ENCODE measurements at places on chromosomes 7 and 10. TPM values are rescaled to one million over a fixed set of nuclear protein-coding genes. Genes with fewer than 3 reads are reported as not detected.

DYDC2 gene
- not detected for total RNA-seq

SPDYE1 gene
- total RNA-seq = not detected

- DNase-seq = peak; percentile 24
These were observed 125.7 kb upstream of the MYO3A start for GRCh38 chr10:25808372-25808771.

TMEM270 gene
- total RNA-seq = not detected

GRCh38 chr10:100656454-100656853, 88.9 kb upstream of the PAX2 start:
- peak; percentile 60 for DNase-seq

DNA sequence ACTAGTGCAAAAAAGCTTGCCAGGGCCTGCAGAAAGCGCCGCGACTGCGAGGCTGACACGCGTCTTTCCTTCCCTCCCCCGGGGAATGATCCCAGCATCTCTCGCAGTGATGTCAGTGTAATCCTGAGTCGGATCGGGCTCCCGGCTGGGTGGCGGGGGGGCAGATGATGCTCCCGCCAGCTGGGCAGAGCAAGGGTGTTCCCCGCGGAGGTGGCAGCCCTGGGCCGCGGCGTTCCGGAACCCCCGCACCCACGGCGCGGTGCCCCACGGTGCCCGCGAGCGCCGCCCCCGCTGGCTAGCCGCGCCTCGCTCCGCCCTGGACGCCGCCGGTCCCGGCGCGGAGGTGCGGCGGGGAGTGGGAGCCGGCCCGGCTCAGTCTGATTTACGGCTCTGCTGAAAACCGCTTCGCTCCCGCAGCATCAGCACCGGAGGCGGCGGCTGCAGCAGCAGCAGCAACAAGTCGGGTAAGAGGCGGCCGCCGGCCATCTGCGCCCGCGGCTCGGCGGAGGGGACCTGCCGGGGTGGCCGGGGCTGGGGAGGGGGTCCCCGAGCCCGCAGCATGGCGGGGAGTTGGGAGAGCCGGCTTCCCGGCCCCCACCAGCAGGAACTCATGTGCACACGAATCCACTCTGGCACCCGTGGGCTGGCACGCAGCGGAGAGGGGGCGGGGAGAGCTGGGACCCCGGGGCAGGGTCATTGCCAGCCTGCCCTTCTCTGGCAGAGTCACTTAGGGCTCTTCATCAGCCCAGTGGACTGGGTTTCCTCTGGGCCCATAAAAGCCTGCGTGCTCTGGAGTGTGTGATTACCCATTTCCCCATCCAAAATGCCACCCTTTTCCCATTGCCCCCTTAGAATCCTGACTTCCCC, at the start of gene ZNF365:
ZNF365 (plus strand) TSS at position 375 of the 867 bp plus-strand sequence. CDS start 1,825 bp downstream, outside the sequence.
- peak; percentile 76 for DNase-seq

- DNase-seq = no peak
These were observed 10.4 kb upstream of the USP54 start for GRCh38 chr10:73601486-73601921.

CYP26C1 gene
- 0.07 TPM for total RNA-seq

- DNase-seq = no peak
These were observed 32.9 kb downstream of the PPP2R2D start for GRCh38 chr10:131933696-131934086.

DNA sequence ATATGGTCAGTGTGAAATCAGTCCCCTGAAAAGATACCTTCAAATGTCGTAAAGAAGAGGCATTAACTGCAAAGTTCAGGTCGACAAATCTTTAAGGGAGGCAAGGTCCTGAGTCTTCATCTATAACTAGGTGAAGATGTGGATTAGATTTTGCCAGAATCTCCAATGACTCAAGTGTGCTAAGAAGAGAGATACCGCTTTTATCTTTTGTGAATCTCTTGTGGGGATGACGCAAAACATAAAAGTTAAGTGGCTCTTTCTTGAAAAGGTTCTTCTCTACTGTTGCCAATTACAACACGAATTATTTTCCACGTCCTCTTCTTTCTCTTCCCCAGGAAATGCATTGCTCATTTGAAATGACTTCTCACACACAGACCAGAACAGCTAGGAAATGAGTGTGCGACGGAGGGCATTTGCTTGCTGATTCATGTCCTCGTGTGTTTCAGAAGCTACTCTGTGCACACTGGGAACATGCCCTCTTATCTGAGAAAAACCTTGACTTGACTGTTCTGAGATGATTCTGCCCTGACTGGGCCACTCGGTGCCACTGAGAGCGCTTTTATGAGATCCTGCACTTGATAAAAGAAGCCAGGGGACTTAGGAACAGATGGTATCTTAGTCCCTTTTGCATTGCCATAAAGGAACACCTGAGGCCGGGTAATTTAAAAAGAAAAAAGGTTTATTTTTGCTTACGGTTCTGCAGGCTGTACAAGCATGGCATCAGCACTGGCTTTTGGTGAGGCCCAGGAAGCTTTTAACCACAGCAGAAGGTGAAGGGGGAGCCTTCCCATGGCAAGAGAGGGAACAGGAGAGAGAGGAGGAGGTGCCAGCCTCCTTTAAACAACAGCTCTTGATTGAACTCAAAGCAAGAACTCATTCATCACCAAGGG, 169.5 kb upstream of the PFKP start:
- DNase-seq = no peak

DNA sequence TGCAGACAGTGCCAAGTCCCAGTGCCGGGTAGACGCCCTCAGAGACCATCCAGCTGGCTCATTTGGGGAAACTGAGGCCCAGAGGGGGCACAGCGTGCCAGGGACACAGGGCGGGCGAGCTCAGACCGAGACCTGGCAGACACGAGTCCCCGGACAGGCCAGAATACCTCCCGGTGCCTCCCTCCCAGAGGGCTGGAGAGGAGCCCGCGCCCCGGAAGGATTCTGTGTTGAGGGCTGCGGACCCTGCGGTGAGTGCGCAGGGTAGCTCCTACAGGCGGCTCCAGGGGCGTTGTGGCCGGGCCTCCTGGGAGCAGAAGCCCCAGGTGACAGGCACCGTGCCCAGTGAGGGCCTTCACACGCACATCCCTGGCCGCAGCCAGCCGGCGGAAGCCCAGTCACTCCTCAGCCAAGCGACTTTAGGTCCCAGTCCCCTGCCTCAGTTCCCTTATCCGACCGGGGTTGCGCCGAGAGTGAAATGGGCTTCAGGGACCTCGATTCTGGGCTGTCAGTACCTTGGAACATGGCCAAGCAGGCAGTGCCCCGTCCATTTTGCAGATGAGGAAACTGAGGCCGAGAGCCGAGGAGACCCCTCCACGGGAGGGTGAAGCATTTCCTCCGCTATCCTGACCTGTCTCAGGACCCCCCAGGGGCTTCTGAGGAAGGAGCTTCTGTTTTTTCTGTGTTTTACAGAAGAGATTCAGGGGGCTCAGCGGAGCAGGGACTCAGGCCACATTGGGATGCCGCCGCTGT, 73.6 kb downstream of the ELFN1 start:
- no peak for DNase-seq

DNA sequence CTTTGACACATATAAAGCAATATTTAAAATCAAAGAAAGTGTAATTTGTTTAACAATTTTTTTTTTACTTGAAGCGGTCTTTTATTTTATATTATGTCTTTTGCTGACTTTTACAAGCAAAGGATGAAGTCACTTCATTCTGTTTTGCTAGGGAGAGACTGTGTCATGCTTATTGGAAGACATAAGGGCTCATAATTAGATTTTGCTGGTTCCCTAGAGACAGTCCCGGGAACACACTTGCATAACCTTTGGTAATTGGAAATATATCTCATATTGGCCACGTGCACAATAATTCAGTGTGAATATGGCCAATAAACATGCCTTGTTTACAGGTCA, 448 bp upstream of the NET1 start:
- no peak for DNase-seq

- no peak for DNase-seq
These were observed 213.6 kb downstream of the CELF2 start for GRCh38 chr10:11231285-11231684.

DNA sequence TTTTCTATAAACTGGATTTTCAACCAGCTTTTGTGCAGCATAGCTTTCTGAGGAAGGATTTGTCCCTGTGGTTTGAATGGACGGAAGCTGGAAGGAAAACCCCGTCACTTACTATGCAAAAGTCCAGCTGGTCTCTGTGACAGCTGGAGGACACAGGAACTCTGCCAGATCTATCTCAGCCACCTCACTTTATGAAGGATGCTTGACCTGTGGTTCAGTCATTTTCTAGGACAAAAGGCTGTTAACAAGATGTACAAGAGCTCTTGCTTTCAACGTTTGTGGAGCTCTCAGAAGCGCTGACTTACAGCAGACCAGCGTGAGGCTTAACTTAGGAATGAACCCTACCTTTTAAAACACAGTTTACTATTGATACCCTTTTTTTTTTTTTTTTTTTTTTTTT, 90.8 kb downstream of the CREM start:
- no peak for DNase-seq

DNA sequence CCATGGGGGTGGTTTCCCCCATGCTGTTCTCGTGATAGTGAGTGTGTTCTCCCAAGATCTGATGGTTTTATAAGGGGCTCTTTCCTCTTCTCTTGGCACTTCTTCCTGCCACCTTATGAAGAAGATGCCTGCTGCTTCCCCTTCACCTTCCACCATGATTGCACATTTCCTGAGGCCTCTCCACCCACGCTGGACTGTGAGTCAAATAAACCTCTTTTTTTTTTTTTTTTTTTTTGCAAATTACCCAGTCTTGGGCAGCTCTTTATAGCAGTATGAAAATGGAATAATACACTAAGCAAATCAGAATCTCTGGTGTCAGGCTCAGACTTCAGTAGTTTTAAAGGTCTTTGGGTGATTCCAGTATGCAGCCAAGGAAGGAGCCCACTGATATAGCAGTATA, 28.2 kb downstream of the TAS2R41 start:
- no peak for DNase-seq

DNA sequence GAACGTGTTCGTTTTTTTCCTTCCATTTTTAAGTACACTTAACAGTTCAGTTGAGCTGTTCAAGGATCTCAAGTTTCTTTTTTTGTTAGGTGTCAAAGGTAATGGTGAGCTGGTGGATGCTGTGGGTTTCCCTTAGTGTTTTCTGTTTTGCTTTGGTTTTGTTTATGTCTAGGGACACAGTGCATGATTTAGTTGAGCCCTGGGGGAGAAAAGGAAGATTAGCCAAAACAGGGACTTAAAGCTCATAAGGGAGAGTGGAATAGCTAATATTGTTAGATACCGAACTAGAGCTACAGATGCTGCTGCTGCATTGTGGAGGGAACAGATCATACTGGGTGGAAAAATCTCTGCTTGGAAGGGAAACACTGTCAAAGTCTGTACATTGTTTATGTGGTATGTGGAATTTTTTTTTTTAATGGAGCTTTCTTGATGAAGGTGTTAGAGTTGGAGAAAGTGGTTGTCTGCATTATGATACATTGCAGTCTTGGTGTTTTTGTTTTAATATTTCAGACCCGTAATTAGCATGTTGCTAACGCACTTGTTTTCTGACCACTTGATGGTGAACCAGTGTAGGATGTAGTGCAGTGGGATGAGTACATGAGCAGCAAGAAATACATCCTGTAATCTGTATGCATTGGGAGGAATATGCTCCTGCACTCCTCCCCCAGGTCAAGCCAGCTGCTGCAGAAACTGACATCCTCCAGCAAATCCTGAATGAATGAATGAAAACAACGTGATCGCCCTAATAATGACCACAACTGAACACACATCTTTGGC, 2.1 kb downstream of the GLCCI1 start:
- DNase-seq = peak; percentile 69

SRRT gene
- 300 TPM for total RNA-seq

LIPF gene
- total RNA-seq = not detected

DNA sequence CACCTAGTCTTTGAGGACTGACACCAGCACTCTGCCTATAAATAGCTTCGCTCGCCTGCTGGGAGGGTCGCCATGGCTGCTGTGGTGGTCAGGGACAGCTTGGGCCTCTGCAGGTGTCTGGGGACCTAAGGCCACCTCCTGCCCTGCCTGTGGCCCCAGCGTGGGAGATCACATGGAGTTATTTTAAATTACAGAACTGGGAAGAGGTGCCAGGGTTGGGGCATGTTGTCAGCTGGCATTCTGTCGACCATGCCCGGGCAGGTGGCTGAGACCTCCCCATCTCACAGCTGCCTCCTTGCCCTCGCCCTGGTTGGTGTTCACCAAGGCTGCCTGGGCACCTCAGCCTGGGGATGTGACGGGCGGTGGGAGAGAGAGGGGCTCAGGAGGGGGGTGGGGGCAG, 18.1 kb downstream of the SHH start:
- no peak for DNase-seq

Data from activated CD4-positive, alpha-beta T cell treated with anti-CD3 and anti-CD28 coated beads, Interleukin-2, amount 10 ng/mL, durations not matched to agents 24 days and 14 days (primary cell).